Thoracic aorta (tissue), 2 donors: ENCODE measurements at places on chromosomes 4 and X.
A peak's percentile ranks its signal among the peaks of the same experiment; 100 is the strongest.

DNA sequence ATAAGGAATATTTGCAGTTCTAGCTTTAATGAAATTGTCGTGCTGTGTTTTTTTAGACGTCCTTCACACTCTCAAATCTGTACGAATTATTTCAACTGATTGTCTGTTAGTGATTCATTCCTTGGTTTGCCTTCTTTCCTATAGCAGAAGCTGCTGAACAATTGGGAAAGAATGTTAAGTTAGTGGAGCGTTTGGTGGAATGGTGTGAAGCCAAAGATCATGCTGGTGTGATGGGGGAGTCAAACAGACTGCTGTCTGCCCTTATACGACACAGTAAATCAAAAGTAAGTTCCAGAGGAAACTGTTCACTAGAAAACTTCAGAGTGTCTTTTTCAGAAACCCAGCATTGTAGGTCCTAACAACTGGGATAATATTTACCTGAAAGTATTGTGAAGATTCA, 159.9 kb downstream of the RAP1GDS1 start:
- H3K36me3 ChIP-seq: no peaks in the 10 kb centered on the region
- H3K27me3 ChIP-seq: no peaks in the 10 kb centered on the region
- DNase-seq: no peak
- H3K27ac ChIP-seq: no peak overlapping the region
- H3K4me3 ChIP-seq: no peak overlapping the region

DNA sequence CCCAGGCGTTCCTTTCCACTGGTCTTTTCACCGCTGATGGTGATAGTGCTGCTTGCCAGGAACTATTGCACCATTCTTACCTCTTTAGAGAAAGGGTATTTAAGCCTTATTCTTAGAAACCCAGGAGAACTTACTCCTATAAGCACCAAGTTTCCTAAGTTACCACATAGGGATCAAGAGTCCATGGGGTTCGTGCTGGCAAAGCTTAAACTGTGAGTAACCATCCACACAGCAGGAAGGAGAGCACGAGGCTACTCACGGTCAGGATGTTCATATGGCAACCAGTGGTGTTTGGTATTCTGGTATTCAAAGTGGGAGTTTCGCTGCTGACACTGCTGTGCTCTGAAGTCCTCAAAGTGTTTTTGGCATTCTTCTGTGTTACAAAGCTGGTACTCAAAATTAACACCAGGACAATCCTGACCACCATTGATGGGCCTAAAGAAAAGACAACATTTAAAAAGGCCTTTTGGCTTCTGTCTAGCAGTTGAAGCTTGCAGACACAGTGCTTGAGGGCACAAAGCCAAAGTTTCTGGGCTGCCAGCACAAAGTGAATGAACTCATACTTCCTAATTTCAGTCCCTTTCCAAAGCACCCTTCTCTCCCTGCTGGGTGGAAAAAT, 256.9 kb downstream of the ADAMTS3 start:
- peak overlapping the region; percentile 69 for H3K27ac ChIP-seq
- no peaks in the 10 kb centered on the region for H3K27me3 ChIP-seq
- peak overlapping the region; percentile 39 for H3K4me3 ChIP-seq
- DNase-seq: peak; percentile 34
- peaks cover 17% of the 10 kb centered on the region for H3K4me1 ChIP-seq
- H3K36me3 ChIP-seq: no peaks in the 10 kb centered on the region

DNA sequence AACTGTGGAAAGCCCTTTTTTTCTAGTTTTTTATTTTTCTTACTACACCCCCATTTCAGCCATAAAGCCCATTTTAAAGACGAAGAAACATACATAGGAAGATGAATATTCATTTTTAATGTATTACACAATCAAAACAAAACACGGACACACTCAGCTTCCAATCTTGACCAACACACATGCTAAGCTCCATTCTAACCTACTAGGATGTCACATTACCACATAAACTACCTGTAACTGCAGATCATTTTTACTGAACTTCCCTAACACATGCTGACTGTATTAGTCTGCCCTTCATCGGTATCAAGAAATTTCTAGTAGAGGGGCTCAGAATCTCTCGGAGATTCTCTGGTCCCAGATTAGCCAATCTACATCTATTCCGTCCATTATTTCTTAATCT, 1.8 kb downstream of the CCNI start:
- H3K4me3 ChIP-seq: peak overlapping the region; percentile 99
- no peak for DNase-seq
- peaks cover 48% of the 10 kb centered on the region for H3K4me1 ChIP-seq
- H3K36me3 ChIP-seq: no peaks in the 10 kb centered on the region

GRCh38 chr4:155444721-155445120, 68.0 kb upstream of the MAP9 start:
- DNase-seq: no peak
- H3K4me1 ChIP-seq: peaks cover 15% of the 10 kb centered on the region
- H3K36me3 ChIP-seq: no peaks in the 10 kb centered on the region
- H3K27me3 ChIP-seq: no peaks in the 10 kb centered on the region
